BJ (cell line): ENCODE measurements at places on chromosomes 13 and 19. TPM values are rescaled to one million over a fixed set of nuclear protein-coding genes. Genes with fewer than 3 reads are reported as not detected.
A peak's percentile ranks its signal among the peaks of the same experiment; 100 is the strongest.

DNA sequence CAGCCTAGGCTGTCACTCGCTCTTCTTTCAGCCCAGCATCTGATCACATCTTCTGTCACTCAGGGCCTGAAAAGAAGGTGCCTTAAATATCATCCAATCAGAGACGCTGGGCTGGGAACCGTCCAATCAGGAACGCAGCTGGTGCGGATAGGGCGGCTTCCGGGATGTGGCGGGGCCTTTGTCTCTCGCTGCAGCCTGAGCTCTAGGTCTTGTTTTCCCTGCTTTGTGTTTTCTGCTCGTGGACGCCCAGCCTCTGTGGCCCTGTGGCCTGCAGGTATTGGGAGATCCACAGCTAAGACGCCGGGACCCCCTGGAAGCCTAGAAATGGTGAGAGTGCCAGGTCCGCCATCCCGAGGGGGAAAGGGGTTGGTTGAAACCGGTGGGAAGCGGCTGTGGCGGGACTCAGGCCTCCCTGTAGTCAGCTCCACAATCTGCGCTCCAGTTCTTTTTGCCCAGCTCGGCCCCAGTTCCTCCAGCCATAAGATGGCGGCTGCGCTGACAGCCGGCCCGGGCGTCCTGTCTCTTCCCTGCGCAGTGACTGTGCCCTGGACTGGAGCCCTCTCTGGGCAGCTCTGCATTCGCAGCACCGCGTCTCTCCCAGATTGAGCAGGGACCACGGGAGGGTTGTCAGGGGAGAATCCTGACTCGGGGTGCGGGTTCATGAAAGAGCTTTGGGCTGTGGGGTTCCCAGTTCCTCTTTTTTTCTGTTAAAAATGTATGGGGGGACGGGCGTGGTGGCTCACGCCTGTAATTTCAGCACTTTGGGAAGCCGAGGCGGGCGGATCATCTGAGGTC lies at the start of gene ZNF85:
ZNF85 (plus strand) TSS at position 175 of the 795 bp plus-strand sequence; CDS start at position 325, 150 bp downstream.
- DNase-seq = peak; percentile 71

GRCh38 chr19:42028304-42029216 lies 34.5 kb upstream of the ATP1A3 start:
- no peak for DNase-seq

GRCh38 chr13:111492341-111492950 lies 172.0 kb downstream of the TEX29 start:
- DNase-seq = no peak

GRCh38 chr19:4229179-4229931 lies at the start of gene EBI3:
Gene EBI3, plus strand, starts transcription at chr19:4229523. Its CDS starts 28 bp downstream, at chr19:4229551.
- no peak for DNase-seq

GRCh38 chr13:100510208-100510957 lies 78.2 kb downstream of the GGACT start:
- no peak for DNase-seq

GRCh38 chr13:113724780-113725315 lies 34.2 kb upstream of the TMEM255B start:
- no peak for DNase-seq

- no peak for DNase-seq
Observed at GRCh38 chr13:46647512-46648065, 94.6 kb downstream of the LRCH1 start.

DNA sequence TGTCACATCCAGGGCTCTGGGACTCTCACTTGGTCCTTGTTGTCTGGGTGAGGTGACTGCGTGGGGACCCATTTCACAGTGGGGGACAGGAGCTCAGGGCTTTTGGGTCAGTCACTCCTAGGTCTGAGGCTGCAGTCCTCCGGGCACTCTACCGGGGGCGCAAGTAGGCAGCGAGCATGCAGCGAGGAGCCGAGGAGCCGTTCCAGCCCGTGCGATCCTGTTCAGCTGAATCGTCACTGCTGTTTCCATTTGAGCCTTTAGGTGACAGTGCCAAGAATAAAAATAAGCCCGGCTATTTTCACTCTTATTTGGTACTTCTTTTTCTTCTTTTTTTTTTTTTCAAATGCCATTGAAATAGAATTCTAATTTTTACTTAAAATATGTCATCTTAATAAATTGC lies 126.5 kb downstream of the ZNF536 start:
- no peak for DNase-seq

- DNase-seq = no peak
Observed at GRCh38 chr19:13098277-13099072, 4.2 kb downstream of the LYL1 start.

DNA sequence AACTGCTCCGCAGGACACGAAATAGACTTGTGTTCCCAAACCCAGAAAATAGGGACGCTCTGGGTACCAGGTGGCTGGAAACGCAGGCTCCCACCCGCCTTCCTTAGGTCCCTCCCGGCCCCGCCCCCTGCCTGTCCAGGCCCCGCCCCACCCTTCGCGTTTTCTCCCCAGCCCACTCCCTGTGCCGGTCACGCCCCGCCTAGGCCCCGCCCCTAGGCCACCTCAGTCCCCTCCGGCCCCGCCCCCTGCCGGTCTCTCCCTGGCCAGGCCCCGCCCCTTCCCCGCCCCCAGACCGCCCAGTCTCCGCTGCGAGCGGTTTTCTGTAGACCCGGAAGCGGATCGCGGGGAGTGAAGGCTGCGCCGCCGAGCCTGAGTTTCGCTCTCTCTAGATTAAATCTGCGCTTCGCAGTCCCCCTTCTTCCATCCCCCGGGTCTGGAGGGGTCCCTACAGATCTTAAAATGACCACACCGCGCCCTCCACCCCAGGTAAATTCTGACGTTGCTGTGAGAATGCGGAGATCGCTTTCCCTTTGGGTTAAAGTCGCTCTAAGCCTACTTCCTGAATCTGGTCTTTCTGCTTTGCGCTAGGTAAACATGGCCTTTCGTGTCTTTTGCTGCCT lies 3.7 kb upstream of the ZNF665 start:
- DNase-seq = peak; percentile 39

GRCh38 chr13:45143346-45143751 lies 23.0 kb downstream of the GTF2F2 start:
- no peak for DNase-seq

ODAD3 gene
- 0.16 and 0.38 TPM in 2 replicates for polyA plus RNA-seq

DNA sequence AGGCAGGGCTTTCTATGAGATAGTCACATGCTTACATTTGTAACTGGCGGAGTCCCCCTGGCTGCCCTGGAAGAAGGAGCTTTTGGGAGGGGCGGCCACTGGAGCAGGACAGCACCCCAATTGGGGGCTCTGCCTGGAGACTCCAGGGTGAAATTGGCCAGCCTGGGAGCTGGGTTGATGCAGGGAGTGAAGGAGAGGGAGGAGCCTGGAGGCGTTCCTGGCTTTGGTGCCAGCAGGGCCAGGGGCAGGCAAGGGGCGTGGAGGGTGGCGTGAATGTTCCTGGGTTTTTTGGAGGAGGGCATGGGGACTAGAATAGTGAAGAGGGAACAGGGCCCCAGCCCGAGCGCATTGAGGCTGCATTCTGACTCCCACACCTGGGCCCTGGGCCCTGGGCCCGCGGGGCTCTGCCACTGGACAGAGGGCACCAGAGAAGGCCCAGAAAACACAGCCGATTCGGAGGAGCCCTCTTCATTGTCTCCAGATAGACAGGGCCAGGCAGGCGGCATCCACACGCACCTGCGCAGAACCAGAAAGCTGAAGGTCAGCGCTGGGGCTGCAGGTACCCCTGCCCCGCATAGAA lies 29.5 kb downstream of the COMP start:
- DNase-seq = no peak

DNA sequence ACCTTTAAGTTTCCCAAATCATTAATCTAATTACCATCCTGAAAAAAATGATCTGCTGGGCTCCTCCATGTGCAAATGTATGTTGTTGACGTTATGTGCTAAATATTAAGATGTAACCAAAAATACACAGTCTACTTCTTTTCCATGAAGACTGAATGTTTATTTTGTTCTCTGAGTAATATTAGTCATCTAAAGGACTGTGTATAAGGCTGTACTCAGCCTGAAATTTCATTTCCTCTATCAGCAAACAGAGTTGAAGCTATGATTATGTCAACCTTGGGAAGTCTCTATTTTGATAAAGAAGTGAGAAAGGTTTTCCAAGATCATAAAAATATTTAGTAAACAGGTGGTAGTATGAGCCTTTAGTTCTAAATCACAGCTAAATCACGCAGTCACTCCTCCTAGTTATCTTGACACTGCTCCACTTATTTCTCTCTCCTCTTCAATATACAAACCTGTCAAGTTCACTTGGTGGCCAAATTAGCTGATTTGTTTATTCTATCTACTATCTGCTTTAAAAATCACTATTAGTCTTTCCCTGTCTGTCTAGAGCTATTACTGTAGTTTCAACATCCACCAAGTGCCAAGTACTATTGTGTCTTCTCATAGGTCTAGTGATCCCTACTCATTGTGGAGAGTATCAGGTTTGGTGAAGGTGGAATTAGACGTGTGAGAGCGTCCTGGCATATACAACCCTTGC lies 211.7 kb upstream of the STARD13 start:
- DNase-seq = no peak

DNA sequence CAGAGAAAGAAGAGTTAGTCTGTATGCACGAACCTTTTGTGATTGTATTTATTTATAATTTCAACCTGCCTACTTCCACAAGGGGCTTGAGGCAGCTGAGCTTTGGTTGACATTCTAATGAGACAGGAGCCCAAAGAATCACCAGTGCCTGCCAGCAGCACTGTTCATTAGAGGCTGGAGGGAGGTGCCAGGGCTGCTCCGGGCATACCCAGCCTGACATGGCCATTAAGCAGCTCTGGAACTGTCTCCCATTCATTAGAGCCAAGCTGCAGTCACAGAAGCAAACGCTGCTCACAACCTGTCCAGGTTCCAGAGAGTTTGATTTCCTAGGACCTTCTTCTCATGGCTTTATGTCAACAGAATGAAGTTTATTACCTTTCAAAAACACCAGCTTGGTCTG lies 425.5 kb downstream of the RFC3 start:
- DNase-seq = no peak

CRX gene
- polyA plus RNA-seq = not detected in 2 replicates

GRCh38 chr19:39110263-39110967 lies 15.2 kb upstream of the PAK4 start:
- no peak for DNase-seq

DNA sequence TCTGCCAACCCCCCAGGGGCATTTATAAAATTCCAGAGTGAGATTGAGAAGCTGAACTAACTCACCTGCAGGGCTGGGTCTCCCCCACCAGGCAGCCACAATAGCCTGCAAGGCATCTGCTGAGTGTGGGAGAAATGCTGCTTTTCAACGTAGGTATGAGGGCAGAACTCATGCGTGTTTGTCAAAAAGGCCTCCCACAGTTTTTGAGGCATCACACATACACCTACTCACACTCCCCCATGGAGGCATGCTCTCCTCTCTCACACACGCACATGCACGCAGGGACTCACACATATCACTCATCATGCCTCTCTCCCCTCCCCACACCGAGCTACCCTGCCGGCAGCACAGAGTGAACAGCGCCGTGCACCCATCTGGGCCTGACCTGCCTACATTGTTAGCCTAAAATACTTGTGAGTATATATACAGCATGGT lies 390.5 kb downstream of the FGF9 start:
- no peak for DNase-seq

DNA sequence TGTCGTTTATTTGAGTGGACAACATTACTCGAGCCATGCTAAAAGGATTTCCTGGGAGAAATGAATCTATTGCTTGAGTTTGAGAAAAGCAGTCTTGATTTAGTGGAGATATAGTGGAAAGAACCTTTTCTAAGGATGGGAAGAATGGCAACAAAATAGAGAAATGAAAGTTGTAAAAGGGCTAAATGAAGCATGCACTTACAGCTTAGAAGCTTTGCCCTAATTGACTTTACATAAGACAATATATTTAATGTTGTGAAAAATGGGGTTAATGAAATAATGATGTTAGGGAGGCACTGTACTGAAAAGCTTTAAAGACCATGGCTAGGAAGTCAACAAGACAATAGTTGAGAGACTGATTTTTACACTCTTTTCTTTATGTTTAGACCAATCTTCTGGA lies 35.4 kb downstream of the SLC10A2 start:
- DNase-seq = no peak
